Transverse colon (tissue), 4 donors: ENCODE measurements at places on chromosomes 3 and 15. TPM values are rescaled to one million over a fixed set of nuclear protein-coding genes. Genes with fewer than 3 reads are reported as not detected.
A peak's percentile ranks its signal among the peaks of the same experiment; 100 is the strongest.

Gene DNAJC17
- total RNA-seq: 56.9 TPM

DNA sequence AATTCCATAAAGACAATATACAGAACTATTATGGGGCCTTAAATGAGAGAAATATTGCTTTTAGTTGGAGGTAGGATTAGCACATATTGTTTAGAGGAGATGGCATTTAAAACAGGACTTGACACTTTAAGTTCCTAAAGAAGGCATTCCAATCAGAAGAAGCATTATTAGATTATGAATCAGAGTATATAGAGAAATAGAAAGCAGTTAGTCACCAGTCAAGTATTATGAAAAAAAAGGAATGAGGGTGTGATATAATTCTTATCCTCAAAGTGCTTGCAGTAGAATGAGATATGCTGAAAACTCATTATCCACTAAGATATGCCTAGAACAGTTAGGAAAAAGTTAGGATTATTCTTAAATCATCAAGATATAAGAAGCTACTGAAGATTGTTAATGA is 456.2 kb downstream of the ZNF385D start:
- H3K4me1 ChIP-seq: no peaks in the 10 kb centered on the region
- no peak overlapping the region for H3K4me3 ChIP-seq
- no peaks in the 10 kb centered on the region for H3K27me3 ChIP-seq
- DNase-seq: no peak
- H3K36me3 ChIP-seq: no peaks in the 10 kb centered on the region

- no peaks in the 10 kb centered on the region for H3K4me1 ChIP-seq
- DNase-seq: no peak
- no peaks in the 10 kb centered on the region for H3K27me3 ChIP-seq
- no peak overlapping the region for H3K27ac ChIP-seq
Measured at GRCh38 chr3:187759601-187760000, 14.3 kb upstream of the BCL6 start.

- no peak overlapping the region for H3K27ac ChIP-seq
- no peaks in the 10 kb centered on the region for H3K4me1 ChIP-seq
- H3K4me3 ChIP-seq: no peak overlapping the region
- no peaks in the 10 kb centered on the region for H3K36me3 ChIP-seq
Measured at GRCh38 chr3:26719134-26719533, 96.6 kb downstream of the LRRC3B start.

DNA sequence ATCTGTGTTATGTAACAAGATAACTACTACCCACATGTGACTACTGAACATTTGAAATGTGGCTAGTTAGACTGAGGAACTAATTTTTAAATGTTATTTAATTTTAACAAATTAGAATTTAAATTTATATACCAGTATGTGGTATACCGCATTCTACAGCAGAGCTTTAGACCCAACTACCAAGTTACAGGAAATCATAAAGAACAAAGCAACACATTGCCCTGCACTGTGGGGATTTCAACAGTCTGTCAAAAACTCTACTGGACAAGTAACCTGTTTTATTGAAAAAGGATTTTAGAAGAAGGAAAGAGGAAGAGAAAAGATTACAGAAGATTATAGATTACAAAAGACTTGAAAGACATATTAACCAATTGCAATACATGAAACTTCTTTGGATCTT is 64.9 kb downstream of the DPH6 start:
- no peaks in the 10 kb centered on the region for H3K4me1 ChIP-seq
- H3K4me3 ChIP-seq: no peak overlapping the region
- no peak for DNase-seq

- H3K4me3 ChIP-seq: no peak overlapping the region
- no peak for DNase-seq
- no peaks in the 10 kb centered on the region for H3K4me1 ChIP-seq
- H3K27me3 ChIP-seq: no peaks in the 10 kb centered on the region
Measured at GRCh38 chr3:64584179-64584578, 103.6 kb downstream of the ADAMTS9 start.

GRCh38 chr3:122002611-122003010 is 19.4 kb downstream of the ILDR1 start:
- peaks cover 8% of the 10 kb centered on the region for H3K4me1 ChIP-seq
- H3K27ac ChIP-seq: no peak overlapping the region
- H3K4me3 ChIP-seq: no peak overlapping the region
- no peak for DNase-seq

GRCh38 chr3:117587416-117587815 is 877.8 kb downstream of the TUSC7 start:
- H3K27ac ChIP-seq: no peak overlapping the region
- H3K4me1 ChIP-seq: no peaks in the 10 kb centered on the region
- H3K4me3 ChIP-seq: no peak overlapping the region
- H3K27me3 ChIP-seq: no peaks in the 10 kb centered on the region

GRCh38 chr15:60679256-60679655 is 200.3 kb upstream of the ICE2 start:
- no peaks in the 10 kb centered on the region for H3K36me3 ChIP-seq
- no peaks in the 10 kb centered on the region for H3K27me3 ChIP-seq
- DNase-seq: no peak
- no peak overlapping the region for H3K4me3 ChIP-seq
- H3K27ac ChIP-seq: peak overlapping the region; percentile 27

- DNase-seq: no peak
- H3K36me3 ChIP-seq: no peaks in the 10 kb centered on the region
- H3K27me3 ChIP-seq: no peaks in the 10 kb centered on the region
- H3K4me3 ChIP-seq: no peak overlapping the region
- H3K4me1 ChIP-seq: no peaks in the 10 kb centered on the region
- H3K27ac ChIP-seq: no peak overlapping the region
Measured at GRCh38 chr3:138890555-138891187, 55.9 kb upstream of the PIK3CB start.

Gene MYZAP
- total RNA-seq: 1.00 TPM

DNA sequence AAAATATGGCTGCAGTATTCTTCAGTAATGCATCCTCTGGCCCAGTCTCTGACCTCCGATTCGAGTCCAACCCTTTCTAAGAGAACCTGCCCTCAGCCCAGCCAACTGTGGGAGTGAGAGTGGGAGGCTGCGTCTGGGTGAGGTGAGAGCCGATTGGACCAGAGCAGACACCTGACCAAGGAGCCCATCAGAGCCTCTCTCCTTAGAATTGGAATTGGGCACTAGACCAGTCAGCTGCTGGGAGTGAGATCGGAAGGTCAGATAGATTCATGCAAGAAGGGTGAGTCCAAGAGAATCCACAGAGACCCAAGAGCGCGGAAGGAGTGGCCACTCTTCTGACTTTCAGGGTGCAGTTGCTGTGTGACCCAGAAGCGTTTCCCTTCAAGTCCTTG is 10.2 kb downstream of the RASL12 start:
- peaks cover 12% of the 10 kb centered on the region for H3K4me1 ChIP-seq
- no peaks in the 10 kb centered on the region for H3K27me3 ChIP-seq
- no peaks in the 10 kb centered on the region for H3K36me3 ChIP-seq
- H3K4me3 ChIP-seq: no peak overlapping the region

DNA sequence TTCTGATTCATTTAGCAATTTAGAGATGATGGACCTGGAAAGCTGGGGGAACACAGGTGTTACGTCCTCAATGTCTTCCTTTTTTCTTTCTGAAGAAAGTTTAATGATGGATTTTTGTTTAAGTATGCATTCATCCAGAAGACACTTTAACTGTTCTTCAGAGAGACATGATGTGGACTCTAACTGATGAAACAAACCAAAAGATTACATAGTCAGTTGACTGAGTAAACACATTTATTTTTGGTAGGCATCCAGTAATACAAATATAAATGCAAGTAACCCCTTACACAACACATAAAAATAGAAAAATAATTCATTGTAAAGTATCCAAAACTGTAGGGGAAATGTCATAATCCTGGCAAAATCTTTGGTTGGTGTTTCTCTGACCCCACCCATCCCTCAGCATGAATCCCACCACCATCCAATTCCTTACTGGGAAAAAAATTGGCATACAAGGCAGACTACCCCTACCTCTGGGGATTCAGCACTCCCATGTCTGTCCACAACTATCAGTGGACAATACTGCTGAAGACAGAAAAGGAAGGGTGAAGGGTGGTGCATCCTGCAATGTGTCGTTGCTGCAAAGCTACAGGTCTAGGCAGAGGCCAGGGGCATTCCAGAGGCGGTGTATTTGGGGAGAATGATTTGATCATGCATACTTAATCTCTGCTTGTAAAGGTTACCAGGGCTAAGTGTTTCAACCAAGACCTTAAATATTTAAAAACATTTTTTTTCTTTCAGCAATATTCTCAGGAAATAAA is 37.4 kb downstream of the THBS1 start:
- H3K27me3 ChIP-seq: no peaks in the 10 kb centered on the region
- no peak overlapping the region for H3K27ac ChIP-seq
- DNase-seq: no peak
- peaks cover 24% of the 10 kb centered on the region for H3K4me1 ChIP-seq
- H3K36me3 ChIP-seq: no peaks in the 10 kb centered on the region
- no peak overlapping the region for H3K4me3 ChIP-seq

DNA sequence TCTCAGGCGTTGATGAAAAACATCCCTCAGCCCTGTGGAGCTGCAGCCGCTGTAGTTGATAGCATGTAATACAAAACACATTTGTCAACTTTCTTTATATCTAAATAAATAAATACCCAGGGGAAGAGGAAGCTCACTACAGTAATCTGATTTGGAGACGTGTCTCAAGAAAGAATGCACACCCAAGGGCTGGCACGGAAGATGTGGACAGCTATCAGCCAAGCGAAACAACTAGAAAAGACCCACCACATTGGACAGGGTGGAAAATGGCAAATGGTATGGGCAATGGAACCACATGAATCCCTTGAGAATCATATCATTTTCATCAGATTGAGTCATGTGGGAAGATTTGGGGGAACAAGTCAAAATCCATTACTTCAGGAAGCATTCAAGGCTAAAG is 43.1 kb upstream of the ALDH1A3 start:
- no peaks in the 10 kb centered on the region for H3K36me3 ChIP-seq
- DNase-seq: no peak
- H3K4me3 ChIP-seq: no peak overlapping the region
- H3K4me1 ChIP-seq: no peaks in the 10 kb centered on the region

- H3K4me3 ChIP-seq: no peak overlapping the region
- H3K4me1 ChIP-seq: no peaks in the 10 kb centered on the region
- H3K27ac ChIP-seq: no peak overlapping the region
- DNase-seq: no peak
- peaks cover 6% of the 10 kb centered on the region for H3K27me3 ChIP-seq
- no peaks in the 10 kb centered on the region for H3K36me3 ChIP-seq
Measured at GRCh38 chr3:45311327-45311726, 77.0 kb upstream of the LARS2 start.
